Hypothalamus (tissue), 51 donors: ENCODE measurements at places on chromosomes 1 and 21.
A peak's percentile ranks its signal among the peaks of the same experiment; 100 is the strongest.

DNA sequence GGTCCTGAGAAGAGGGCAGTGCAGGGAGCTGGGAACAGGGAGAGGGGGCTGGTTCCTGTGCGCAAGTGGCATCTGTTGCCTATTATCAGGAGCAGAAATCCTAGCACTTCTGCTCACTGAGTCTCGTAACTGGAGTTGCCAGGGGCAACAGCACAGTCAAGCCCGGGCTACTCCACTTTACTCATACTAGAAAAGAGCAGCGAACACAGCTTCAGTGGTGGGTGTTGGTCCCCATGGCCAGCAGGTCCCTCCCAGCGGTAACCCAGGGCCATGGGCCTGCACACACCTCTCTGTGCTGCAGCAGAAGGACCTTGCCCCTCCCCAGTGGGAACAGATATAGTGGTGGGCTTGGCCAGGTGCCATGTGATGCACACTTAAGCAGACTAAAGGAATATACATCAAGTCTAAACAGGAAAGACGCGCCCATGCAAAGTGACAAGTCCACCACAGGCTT, 8.5 kb downstream of the PYCR2 start:
- DNase-seq: peak; percentile 21

DNA sequence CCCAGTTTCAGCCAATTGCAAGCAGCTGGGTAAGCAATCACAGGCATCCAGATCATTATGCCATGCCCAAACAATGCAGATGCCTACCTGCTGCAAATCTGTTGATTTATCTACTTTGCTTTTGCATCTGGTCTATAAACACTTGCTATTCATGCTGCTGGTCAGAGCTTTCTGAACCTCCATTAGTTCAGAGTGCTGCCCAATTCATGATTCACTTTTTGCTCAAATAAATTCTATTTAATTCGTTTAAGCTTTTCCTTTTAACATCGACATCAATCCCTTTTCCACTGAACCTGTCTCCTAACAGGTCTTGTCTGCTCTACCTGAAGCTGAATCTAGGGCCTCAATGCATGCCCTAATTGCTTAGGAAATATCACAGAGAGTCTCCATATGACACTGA, 99.4 kb upstream of the C1orf87 start:
- no peak for DNase-seq

DNA sequence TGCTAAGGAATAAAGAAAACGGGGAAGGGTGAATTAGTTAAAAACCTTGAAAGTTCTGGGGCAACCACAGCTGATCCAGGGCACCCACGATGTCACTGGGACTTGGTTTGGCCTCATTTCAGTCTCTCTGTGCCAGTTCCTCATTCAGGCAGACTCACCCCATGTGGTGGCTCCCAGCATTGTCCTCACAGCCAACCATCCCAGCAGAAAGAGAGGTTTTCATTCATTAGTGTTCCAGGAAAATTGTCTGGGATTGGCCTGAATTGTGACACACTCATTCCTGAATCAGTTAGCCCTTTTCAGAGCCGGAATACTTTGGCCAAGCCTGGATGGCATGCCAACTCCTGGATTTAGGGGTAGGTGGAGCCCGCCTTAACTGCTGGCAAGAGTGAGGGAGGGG, 367.7 kb downstream of the PRDM2 start:
- DNase-seq: peak; percentile 13

- DNase-seq: peak; percentile 51
These were observed 34.3 kb upstream of the ECE1 start for GRCh38 chr1:21324368-21325141.

GRCh38 chr1:171110621-171111326, 20.1 kb downstream of the FMO3 start:
- DNase-seq: no peak

- DNase-seq: no peak
These were observed 918 bp upstream of the CD2 start for GRCh38 chr1:116753312-116753711.

GRCh38 chr21:42057851-42058437, 13.2 kb upstream of the UMODL1 start:
- DNase-seq: no peak

DNA sequence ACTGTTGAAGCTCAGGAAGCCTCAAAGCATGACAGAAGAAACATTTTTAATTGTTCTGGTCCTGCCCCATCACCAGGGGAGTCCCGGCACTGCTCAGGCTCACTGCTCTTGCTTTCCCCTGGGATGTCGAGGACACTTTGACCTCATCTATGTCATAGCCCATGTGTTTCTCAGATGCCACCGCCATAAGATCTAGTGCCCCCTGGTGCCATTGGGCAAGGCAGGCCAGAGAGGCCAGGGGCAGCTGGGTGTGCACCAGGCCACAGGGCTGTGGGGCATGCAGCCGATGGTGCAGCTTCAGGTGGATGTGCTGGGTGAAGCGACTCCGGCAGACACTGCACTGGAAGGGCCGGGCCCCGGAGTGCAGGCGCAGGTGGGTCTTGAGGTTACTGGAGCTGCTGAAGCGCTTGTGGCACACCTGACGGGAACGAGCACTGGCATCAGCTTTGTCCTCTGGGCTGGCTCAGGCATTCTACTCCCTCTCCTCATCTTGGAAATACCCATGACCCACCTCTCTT, 7.7 kb upstream of the CRYBG2 start:
- no peak for DNase-seq

DNA sequence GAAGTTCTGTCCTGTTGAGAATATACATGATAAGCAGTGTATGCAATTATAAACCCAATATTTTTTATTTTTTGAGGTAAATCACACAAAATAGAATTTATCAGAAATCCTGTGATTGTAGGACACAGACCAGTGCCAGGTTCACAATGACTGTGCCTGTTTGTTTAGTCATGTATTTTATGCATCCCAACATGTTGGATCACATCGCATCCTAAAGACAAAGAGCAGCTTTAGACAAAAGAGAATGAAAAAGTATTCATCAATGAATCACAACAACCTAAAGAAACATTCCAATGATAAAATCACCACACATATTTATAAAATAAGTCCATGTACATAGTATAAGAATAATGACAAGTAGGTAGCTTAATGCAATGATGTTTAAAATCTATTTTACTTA, 53.2 kb upstream of the LRRC8D start:
- no peak for DNase-seq

DNA sequence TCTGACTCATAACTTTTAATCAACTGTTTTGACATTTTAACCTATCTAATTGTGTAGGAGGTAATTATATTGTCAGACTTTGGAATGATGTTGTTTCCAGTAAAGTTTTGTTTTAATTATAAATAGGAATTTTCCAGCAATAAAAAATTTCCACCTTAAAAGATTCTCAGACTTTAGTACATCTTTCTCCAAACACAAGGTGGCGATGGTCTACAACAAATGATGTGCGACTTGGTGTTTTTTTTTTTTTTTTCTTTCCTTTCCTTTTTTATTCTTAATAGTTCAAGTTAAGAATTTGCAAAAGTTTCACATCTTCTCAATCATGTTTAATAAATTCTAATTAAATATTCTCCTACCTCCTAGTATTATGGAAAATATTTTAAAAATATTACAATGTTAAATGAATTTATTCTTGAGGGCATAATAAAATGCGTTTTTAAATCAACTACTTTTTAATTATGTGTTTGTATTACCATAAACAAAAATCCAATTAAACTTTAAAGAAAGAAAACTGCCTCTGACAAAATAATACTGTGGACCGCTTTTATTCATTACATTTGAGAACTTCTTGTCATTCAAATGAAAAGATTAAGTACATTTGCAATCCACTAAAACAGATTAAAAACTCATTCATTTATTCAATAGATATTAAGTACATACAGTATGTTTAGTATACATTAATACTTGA, 4.4 kb upstream of the ADAMTS1 start:
- peak; percentile 26 for DNase-seq

- no peak for DNase-seq
These were observed 442.4 kb downstream of the LTN1 start for GRCh38 chr21:28550057-28550825.

GRCh38 chr1:75587692-75588091, 23.2 kb downstream of the SLC44A5 start:
- DNase-seq: no peak

DNA sequence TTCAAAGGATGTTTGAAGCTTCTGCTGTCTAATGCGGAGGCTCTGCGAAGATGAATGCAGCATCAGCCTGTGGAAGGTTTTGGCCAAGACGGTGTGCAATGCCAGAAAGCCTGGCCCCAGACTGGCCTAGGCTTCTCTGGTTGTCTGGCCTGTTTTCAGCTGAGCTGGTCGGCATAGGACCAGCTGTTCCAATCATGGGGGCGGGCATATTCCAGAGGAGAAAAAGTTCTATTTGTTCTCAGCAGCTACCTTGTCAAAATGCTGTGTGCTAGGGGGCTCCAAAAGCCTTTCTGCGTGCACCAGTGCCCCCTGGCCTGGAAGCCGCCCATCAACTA, 57.6 kb downstream of the TGFB2 start:
- DNase-seq: no peak

DNA sequence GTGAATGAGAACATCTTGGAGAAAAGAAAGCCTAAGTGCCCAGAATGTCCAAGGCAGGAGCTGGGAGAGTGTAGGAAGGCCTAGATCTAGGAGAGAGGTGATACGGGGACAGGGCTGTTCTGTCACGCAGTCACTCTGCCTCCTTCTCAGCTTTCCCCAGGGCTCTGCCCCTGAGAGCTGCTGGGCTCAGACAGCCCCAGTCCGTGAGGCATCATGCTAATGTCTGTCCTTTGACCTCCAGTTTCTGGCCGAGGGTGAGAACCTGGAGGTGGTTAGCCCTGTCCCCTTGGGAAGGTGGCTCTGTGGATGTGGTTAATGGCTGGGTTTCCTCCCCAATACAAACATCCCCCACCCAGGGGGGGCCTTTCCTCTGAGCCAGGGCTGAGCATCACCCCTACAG, 63.2 kb downstream of the FAM163A start:
- DNase-seq: no peak

GRCh38 chr21:33396951-33397350, 6.3 kb upstream of the IFNGR2 start:
- DNase-seq: no peak

DNA sequence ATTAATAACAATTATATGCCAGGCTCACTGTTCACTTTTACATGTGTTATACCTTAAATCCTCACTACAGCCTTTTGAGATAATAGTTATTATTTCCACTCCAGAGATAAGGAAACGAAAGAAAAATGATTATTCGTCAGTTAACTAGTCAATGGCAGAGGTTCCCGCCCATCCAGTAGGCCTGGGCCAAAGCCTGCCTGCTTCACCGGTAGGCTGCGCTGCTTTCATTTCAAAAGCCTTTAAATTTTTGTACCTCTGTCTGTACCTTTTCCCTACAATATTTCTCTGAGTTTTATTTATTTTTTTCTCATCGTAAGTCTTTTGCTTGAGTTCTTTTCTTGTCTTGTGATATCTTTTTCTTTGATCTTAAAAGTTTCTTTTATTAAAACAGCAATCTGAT, 3.6 kb downstream of the GPR52 start:
- DNase-seq: no peak

DNA sequence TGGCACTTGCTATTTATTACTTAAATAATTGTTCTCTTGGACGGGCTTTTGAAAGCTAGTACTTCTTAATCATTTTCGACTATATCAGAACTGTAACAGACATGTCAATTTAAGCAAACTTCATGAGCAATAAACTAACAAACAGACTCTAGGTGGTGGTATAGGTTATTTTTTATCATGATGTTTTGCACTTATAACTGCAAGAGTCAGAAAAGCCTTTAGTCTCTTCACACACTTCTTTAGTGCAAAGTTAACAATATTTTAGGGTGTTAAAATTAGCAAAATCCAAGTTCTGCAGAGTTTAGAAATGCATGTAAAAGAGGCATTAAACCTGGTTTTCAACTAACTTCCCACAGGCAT, 2.2 kb downstream of the NRIP1 start:
- DNase-seq: no peak

DNA sequence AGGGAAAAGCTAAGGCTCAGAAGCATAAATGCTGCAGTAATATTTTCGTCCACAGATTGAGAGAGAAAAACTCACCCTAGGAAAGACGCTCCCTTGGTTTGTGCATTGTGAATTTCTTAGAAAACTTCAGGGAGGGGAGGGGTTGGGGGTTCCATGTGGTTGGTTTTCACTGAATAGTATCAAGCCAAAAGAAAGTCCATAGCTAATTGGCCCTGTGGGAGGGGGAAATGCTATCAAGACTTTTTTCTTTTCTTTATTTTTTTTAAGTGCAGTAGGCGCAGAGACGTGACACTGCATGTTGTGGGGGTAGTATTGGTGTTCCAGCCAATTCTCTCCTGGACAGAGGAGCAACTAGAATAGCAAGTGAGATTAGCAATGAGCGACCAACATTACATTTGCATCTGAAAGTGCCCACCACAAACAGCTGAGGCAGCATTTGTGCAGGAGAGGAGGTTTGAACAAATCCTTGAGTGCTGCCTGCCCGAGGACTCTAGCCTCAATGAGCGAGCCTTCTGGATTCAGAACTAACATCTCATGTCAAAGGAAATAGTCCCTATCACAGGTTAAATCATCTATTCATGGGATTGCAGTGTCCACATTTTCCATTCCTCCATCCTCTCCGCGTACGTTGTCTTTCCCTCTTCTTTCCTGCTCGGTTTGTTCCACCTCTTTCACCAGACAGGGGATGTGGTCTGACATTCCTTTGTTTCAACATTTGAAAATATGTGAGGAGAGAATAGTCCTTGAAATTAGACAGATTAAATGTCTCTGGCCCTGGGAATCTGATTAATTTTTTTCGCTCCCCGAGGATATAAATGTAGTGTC, 118.0 kb upstream of the MARK1 start:
- no peak for DNase-seq

GRCh38 chr1:45621895-45622523, 1.8 kb downstream of the CCDC17 start:
- no peak for DNase-seq

GRCh38 chr1:182525342-182525741, 63.7 kb downstream of the RNASEL start:
- no peak for DNase-seq

- DNase-seq: no peak
These were observed 81.7 kb downstream of the AXDND1 start for GRCh38 chr1:179447489-179447888.

DNA sequence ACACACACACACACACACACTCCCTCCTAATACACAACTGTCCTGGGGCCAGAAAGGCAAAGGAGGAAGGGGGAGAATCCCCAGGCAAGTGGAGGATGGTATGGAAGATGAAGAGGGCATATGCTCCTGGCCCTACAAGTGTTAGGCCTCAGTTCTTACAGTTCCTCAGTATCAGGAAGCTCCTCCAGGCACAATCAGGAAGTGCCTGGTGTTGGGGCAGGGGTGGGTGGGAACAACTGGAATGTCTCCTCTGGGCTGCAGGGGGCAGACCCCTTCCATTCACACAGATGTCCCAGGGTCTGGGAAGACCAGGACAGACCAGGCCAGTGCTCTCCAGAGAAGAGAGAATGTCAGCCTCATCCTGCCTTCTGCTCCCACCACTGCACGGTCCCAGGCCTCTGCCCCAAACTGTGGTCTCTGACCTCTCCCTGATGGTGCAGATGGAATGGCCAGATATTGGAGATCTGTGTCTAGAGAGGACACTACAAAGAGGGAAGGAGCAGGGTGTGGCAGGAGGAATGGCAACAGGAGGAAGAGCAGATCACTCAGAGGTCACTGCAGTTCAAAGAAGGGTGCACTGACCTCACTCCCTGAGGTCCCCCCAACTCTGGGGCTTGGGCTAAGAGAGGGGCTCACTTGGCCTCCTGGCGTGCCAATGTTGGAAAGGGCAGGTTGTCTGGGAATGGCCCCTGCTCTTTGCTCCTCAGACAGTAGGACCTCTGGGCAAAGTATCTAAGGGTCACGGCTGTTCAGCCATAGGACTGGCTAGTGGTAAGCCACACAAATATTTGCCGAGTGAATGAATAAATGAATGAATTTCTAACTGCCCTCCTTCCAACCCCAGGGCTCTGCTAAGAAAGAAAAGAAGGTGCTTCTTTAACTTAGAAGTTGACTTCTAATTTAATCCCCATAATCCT, 2.5 kb upstream of the DENND2D start:
- no peak for DNase-seq

- no peak for DNase-seq
These were observed 107.7 kb upstream of the PLXNA2 start for GRCh38 chr1:208351838-208352237.
